NCI-H226 (cell line): ENCODE measurements at places on chromosomes 3 and 15.
A peak's percentile ranks its signal among the peaks of the same experiment; 100 is the strongest.

GRCh38 chr3:16849795-16850194 lies 35.0 kb upstream of the PLCL2 start:
- peak; percentile 84 for DNase-seq

- no peak for DNase-seq
These were observed 365.7 kb upstream of the ICE2 start for GRCh38 chr15:60844511-60845174.

DNA sequence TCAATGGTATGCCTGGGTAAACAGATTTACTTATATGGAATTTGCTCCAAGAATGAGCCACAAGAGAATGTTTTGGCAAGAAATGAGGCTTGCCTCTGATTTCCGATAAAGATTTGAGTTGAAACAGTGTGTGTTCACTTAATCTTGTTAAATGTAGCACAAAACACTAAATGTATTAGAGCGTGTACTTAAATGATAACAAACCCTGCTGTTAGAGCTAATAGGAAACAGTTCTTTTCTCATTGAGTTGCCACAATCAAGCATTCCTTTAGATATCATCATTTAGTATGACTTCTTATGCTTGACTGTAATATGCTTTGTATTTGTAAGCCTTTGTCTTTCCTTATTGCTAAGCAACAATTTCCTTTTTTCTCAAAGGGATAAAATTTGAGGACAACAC lies 353.6 kb upstream of the ZNF717 start:
- DNase-seq = no peak

DNA sequence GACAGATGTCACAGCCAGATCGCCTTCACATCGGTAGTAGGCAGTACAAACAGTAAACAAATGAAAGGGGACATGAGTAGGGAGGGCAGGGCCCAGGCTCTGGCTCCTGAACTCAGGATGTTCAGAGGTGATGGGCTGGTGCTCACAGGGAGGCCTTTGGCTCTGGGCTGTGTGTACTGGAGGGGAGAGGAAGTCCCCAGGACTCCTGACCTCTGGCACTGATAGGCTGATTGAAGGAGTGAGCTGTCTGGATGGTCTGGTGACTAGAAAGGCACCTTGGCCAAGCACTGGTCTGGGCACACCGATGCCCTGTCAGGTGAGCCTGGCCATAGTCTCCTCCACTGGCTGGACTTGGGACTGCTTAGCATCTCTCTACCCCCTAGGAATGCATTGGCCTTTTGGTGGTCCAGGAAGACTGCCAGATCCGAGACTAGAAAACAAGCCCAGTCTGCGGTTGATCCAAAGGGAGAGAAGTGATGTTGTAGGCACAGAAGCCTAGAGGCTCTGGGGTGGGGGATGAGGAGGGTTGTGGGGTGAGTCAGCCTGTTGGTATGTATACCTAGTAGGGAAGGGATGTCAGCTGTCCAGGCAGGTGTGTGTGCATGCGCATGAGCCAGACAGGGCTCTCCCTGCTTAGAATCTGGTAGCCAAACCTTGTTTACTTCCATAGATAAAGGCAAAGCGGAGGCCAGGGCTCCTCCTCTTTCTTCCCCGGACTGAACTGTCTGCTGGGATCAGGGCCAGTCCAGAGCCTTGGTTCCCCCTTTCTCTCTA lies 1.9 kb downstream of the SPINT1 start:
- peak; percentile 75 for DNase-seq

DNA sequence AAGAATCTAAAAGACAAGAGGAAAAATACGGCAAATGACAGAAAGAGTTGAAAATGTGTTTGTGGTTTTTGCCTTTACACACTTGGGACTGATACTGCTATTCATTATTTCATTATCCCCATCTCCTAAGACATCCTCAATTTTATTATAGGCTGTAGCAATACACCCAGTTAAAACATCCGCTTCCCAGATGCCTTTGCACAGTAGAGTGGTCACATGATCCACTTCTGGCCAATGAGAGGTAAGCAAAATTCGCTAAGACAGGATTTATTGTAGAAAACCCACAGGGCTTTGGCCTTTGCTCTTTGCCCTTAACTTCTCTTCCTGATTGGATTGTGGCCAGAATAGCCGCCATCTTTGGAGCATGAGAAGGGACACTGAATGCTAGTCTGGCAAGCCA lies 53.2 kb upstream of the BOC start:
- no peak for DNase-seq

DNA sequence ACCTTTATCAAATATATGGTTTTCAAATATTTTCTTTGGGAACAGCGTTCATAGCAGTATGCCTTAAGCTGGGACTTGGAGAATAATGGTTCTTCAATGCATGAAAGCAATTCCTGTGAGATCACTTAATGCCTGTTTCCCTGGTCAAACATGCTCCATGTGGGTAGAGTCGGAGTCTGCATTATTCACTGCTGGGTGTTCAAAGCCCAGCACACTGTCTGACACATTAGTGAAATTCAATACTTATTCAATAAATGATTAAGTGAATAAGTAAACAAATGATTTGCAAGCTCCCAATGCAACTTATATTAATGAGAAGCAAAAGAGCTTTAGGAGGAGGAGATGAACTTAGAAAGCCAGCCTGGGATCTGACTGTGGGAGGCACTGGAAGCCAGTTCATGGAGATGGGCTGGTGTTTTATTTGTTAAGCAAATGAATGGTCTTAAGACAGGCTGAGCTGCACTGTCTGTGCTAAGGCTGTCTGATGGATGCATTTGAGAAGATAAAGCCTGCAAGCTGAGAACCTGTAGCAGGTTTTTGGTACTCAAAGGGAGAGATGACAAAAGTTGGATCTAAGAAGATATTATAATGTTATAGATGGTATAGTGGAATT lies 490.8 kb downstream of the MCTP2 start:
- DNase-seq = no peak

GRCh38 chr3:52839892-52840545 lies 5.2 kb upstream of the MUSTN1 start:
- DNase-seq = no peak

GRCh38 chr15:85646538-85647091 lies 148.1 kb downstream of the KLHL25 start:
- no peak for DNase-seq

GRCh38 chr15:66403323-66403722 lies 16.6 kb downstream of the MAP2K1 start:
- no peak for DNase-seq

DNA sequence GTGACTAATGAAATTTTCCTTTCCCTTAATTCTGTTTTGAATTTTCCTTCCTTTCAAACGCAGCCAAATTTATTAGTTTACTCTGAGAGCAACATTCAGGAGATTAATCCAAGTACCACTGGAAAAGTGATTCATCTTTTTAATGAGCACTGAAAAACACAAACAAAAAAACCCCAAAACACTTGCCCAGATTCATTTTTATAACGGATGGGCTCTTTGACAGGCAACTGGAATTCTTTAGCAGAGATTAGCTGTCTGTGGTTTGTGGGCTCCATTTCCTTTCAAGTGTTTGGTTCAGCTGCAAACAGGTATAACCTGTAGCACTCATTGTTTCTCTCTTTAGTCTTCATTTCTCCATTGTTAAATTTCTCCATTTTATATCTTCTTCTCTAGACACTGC lies 3.1 kb upstream of the POLR2M start:
- DNase-seq = peak; percentile 77

GRCh38 chr3:116449546-116450350 lies 4.5 kb upstream of the LSAMP start:
- DNase-seq = no peak

GRCh38 chr15:79769069-79769481 lies 127.7 kb downstream of the MTHFS start:
- no peak for DNase-seq

DNA sequence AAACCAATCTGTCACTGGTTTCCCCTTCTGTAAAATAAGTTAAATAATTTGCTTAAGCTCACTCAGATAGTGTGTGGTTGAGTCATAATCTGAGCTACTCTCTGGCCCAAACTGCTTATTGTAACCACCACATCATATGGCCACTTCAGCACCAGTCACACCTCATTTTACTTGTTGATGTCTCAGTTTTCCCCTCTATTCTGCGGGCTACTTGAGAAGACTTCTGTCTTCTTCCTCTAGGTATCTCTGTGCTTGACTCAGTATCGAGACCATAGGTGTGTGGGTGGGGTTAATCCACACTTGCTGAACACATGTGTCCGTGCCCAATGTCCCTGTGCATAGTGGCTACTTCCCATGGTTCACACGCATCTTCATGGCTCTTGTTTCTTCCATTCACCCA lies 32.9 kb downstream of the CRYGS start:
- no peak for DNase-seq

GRCh38 chr3:43996379-43997301 lies 245.0 kb upstream of the TOPAZ1 start:
- no peak for DNase-seq

DNA sequence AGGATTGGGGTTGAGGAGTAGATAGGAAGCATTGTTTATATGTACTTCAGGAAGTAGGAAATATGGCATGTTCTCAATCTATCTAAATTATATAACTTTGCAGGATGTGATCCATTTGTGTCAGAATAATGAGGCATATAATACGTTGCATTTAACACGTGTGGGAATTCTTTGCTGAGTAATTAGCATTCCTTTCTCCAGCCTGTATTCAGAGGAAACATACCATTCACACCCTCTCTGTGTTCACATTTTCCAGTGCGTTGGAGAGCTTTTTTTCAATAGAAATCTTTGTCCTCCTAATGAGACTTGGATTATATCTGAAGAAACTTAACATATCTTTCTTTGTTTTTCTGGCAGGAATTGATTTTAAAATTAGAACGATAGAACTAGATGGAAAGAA lies 33.0 kb upstream of the APH1B start:
- DNase-seq = peak; percentile 82

GRCh38 chr3:73658227-73658626 lies 33.5 kb upstream of the PDZRN3 start:
- DNase-seq = no peak

GRCh38 chr3:134340982-134341365 lies 33.3 kb downstream of the AMOTL2 start:
- no peak for DNase-seq

DNA sequence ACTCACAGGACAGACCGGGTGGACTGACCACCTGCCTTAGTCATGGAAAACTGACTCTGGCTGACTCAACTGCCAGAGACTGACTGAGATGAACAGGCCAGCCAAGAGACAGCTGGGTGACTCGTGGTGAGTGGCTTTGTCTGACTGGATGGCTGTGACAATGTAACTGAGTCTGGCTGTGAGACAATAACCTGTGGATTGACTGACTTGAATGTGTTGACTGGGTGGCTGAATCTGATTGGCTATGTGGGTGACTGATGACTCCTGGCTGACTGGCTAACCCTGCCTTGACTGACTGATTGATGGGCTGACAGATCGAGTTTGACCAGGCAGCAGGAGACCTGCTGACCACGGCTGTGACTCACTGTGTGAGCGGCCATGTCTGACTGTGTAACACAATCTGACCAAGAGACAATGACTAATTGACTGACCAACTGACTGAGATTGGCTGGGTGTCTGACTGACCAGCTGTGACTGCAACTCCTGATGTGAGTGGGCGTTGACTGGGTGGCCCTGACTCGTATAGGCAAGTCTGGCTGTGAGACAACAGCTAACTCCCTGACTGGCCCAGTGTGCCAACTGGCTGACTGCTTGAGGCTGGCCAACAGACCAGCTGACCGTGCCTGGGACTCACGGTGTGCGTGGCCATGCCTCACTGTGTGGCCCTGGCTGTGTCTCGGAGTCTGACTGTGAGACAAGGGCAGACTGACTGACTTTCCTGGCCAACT lies 509.1 kb downstream of the SHQ1 start:
- peak; percentile 94 for DNase-seq

DNA sequence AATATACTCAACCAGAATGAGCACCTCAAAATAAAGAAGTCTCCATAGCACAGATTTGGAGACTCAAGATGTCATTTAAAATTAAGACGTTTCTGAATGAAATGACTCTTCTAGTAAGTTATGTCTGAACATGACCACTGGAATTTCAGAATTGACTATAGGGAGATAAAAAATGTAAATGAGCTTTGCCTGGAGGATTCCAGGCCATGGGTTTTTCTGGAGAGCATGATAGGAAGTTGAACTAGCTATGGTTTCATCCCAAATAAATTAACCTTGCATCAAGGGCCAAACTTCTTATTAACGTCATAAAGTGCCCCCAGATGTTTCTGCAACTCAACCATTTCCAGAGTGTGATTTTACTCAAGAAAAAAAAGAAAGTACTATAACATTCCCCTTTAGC lies 222.6 kb upstream of the NR2F2 start:
- peak; percentile 36 for DNase-seq

DNA sequence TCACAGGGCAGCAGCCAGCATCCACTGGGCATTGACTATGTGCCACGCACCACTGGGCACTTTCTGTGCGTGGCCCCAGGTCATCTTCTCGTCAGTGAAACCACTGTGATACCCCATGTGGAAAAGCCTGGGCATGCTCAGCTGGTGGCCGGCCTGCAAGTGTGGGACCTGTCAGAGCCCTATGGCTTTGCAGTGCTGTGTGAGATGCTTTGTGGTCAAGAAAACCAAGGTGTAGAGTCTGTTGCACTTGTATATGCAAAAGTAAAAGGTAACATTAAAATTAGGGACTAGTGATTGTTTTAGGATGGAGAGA lies 69.5 kb downstream of the PGPEP1L start:
- no peak for DNase-seq

DNA sequence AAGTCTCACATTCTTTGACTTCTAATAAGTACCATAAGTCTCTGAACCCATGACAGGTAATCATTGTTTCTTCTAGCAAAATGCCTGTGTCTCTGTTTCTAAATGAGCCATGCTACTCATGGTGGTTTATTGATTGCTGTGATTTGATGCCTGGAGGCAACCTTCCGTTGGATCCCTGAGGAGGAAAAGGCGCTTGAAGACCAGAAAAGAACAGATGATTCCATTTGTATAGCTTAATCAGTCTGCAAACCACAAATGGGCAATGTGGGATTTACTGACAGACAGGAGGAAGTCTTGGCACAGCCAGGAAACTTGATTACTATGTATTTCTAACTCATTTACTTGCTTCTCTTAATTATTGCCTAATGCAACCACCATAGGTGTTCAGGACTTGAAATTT lies 103.1 kb upstream of the MRPL3 start:
- DNase-seq = no peak

DNA sequence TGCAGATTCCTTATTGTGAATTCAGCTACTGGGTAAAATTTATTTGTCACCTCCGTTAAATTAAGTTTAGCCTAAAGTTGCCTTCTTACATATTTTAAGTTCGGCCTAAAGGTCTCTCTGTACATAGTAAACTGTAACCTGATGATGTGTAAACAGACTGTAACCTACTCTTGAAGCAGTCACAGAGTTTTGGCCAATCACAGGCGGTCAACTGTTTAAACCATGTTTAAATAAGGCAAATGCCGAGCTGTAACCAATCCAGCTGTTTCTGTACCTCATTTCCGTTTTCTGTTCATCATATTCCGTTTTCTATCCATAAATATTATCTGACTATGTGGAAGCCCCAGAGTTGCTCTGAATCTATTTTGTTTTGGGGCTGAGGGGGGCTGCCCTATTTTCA lies 2.4 kb upstream of the ADAMTSL3 start:
- DNase-seq = no peak

DNA sequence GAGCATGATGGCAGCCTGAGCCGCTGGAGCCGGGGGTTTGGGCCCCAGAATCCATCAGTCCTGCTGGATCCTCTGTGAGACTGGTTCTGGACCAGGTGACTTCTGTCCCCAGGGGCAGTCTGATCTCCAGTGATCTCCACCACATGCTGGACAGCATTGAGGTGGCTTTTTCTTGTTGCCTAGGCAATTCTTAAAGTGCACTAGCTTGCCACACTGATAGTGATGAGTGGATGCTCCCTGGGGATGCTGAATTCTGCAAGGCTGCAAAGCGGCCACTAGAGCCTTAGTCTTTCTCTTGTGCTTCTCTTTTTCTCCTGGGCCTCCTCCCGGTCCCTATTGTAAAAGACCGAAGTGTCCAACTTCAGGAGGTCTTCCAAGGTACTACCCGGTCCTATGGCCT lies 70.4 kb upstream of the ATP11B start:
- DNase-seq = no peak
